ENCODE measurements at places on chromosomes 7 and 10. TPM values are rescaled to one million over a fixed set of nuclear protein-coding genes. Genes with fewer than 3 reads are reported as not detected.

DNA sequence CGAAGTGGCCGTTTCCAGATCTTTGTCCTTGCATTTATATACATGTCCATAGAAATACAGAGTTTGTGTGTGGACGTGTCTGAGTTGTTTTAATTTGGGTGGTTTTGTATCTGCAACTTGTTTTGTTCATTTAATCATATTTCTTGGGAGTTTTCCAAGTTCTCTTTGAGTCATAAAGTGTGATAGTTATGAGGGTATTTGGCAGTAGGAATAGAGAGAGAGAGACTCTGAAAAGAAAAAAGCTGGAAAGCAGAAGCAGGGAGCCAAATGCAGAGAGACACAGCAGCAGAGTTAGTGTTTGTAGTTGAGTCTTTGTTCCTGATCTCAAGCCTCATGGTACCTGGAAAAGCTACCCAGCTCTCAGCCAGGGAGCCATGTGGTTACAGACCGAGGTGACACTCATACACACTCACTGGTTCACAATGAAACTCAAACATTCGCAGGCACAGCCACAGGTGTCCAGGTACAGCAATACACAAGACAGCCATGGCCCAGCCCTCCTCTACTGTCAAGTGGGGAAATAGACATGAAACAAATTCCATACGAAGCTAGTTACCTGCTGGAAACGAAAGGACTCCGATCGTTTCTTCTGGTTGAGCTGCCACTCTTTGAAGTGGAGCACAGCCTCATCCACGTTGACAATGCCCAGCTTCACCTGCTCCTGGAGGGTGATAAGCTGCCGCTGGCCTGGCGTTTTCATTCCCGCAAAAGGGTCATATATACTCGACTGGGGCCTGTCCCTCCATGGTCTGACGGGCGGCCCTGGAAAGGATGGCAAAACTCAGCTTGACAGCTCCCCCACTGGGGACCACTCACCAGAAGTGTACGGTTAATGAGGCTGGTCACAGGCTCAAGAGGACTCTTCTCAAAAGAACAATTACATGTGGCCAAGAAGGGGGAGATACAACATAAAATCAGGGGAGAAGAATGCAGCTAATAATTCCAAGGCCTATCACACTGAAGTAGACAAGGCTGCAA lies 33.3 kb upstream of the TM9SF3 start:
- no peak for DNase-seq

DNA sequence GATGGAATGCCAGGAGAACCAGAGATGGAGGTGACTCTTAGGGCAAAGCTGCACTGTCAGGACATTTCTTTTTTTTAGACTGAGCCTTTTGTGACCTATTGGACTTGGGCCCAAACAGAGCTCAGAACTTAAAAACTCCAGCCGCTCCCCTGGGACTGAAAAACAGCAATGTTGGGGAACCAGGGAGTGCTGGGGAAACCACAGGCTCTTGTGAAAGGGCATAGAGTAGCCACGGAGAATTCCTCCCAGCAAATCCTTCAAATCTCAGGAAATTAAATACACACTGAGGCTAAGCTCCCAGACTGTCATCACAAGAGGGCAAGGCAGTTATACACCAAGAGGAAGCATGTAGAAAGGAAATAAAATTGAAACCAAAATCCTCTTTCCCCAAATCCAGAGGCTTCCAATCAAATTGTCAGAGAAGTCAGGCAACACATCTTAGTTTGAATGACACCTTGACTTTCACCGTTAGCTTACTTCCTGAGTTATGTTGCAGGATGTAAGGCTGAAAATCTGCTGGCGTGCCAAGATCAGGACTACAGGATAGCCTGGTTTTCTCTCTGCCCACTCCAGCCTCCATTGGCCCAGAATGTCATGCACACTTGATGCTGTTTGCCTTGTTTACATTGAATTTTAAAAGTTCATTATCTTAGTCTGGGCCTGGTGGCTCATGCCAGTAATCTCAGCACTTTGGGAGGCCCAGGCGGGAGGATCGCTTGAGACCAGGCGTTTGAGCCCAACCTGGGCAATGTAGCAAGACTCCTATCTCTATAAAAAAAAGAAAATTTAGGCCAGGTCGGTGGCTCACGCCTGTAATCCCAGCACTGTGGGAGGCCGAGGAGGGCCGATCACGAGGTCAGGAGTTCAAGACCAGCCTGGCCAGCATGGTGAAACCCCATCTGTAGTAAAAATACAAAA lies 2.6 kb upstream of the RFC2 start:
- DNase-seq: no peak

DNA sequence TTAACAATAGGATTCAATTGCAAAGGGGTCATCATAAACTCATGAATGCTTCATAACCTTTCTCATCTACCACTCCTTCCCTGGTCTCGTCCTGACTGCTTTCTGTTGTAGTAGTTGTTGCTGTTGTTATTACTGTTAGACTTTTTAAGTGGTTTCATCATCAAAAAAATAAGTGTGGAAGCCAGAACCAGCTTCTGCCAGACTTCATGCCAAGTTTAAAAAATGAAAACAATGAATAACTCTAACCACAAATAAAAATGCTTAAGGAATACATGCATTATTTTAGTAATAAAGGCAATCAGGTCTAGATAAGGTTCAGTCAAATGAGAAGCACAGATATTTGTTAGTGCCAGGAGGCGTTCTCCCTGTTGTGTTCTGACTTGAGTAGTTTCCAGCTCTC lies 85.4 kb downstream of the PCLO start:
- DNase-seq: no peak

Gene FEZF1
- not detected for polyA plus RNA-seq

DNA sequence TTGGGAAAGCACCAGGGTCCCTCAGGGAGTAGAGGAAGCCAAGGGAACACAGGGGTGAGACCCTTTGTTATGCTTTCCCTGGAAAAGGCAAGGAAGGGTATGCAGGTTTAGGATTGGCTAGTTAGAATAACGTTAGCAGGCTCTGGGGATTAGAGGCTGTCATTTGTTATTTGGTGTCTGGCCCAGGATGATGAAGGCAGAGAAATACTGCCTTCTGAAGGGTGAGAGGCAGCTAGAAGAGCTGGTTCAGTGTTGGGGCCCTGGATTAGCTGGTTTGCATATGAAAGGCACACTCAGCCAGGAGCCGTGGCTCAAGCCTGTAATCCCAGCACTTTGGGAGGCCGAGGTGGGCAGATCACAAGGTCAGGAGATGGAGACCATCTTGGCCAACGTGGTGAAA lies 3.0 kb upstream of the PILRA start:
- no peak for DNase-seq

Gene LRMDA
- 17.1 TPM for polyA plus RNA-seq

DNA sequence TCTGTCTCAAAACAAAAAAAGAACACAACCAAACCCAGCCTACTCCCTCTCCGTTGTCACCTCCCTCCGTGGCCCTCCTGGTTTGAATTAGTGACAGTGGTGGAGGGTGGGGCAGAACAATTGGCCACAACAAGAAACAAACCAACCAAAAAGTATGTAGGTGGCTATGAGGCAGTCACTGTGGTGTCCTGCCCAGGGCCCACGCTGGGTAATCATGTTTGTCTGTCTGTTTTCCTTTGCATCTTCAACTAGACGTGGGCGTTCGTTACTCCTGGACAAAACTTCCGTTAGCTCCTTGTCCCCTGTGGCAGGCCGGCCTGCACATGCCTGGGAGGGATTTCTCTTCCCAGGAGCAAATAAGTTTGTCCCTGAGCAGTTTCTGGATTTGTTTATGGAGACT lies 78.4 kb downstream of the XRCC2 start:
- DNase-seq: no peak

GRCh38 chr10:4678023-4678950 lies 147.7 kb upstream of the AKR1E2 start:
- DNase-seq: no peak

Gene SPDYE6
- 2.4 TPM for polyA plus RNA-seq

DNA sequence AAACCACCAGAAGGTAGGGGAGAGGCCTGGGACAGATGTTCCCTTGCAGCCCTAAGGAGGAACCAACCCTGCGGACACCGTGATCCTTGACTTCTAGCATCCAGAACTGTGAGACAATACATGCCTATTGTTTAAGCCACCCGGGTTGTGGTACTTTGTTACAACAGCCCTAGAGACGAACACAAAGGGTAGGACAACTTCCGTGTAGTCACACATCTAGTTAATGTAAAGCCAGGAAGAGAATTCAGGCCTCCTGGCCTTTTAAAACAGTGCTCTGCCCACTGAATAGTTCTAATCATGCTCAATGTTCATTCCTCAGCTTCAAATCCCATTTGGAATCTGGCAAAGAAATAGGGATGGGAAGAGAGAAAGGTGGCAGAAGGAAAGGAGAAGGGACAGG lies 240.2 kb upstream of the KMT2E start:
- DNase-seq: no peak

GRCh38 chr7:125529249-125529648 lies 599.6 kb upstream of the POT1 start:
- DNase-seq: no peak

GRCh38 chr7:100668069-100668449 lies 5.5 kb upstream of the GNB2 start:
- no peak for DNase-seq

DNA sequence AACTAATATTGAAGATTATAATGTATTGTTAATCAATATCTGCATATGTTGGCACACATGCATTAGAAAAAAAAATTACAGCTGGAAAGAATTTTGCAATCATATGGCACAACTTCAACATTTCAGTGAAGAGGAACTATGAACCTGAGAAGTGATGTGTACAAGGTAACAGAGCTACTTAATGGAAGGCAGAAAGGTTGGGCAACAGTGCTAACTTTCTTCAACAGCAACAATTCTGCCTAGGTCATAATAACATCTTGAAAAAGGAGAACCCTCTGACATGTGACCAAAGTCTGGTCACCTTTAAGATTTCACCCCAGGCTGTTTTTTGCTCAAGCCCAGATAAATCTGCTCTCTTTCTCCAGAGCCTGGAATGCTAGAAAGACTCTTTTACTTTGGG lies 47.9 kb upstream of the SKAP2 start:
- DNase-seq: no peak

Gene ACTR3C
- polyA plus RNA-seq: 9.2 TPM

- DNase-seq: no peak
Observed at GRCh38 chr10:45454859-45455258, 80.8 kb downstream of the ALOX5 start.

DNA sequence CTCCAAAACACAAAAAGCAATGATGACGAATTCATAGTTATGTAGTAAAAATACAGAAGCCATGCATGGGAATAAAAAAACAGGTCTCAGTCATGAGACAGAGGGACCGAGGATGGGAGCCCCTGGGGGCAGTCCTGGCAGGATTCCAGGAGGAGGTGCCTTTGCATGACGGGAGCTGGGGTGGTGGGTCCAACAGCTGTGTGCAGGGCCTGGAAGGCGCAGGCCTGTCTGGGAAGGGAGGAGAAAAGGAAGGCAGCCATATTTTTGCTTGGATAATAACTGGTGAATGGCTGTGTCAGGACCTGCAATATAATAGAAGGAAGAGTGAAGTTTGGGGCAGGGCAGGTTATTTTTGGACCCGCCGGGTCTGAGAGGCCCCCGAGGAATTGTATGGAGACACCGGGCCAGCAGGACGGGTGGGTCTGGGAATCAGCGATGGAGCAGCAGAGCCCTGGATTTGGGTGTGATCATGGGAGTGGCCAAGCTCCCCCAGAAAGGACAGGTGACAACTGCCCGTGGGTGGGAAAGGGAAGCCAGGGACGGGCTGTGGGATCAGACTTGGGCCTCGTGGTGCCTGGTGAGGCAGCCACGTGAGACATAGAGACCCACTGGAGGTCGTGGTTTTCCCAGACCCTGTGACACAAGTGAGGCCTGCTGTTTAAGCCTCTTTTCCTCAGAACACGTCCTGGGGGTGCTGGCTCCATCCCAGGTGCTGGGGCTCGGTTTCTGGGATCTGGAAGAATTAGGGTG lies 2.9 kb upstream of the JAKMIP3 start:
- no peak for DNase-seq

Gene TLL2
- polyA plus RNA-seq: 0.40 TPM

GRCh38 chr10:114071178-114071577 lies 27.5 kb downstream of the ADRB1 start:
- DNase-seq: no peak

GRCh38 chr7:11133436-11133959 lies 159.8 kb downstream of the PHF14 start:
- DNase-seq: no peak

- DNase-seq: no peak
Observed at GRCh38 chr10:69335063-69335587, 56.8 kb downstream of the HK1 start.

- DNase-seq: no peak
Observed at GRCh38 chr10:69419096-69419743, 2.5 kb upstream of the TACR2 start.

- no peak for DNase-seq
Observed at GRCh38 chr7:126213876-126214275, 1038.9 kb downstream of the GRM8 start.

Gene ARHGEF5
- 38.1 TPM for polyA plus RNA-seq

Gene POLR2J2
- 1.2 TPM for polyA plus RNA-seq

- DNase-seq: no peak
Observed at GRCh38 chr10:62681211-62681940, 123.1 kb upstream of the ADO start.

- no peak for DNase-seq
Observed at GRCh38 chr10:6065406-6065805, 3.2 kb upstream of the IL2RA start.

Gene GPNMB
- polyA plus RNA-seq: 21.8 TPM

DNA sequence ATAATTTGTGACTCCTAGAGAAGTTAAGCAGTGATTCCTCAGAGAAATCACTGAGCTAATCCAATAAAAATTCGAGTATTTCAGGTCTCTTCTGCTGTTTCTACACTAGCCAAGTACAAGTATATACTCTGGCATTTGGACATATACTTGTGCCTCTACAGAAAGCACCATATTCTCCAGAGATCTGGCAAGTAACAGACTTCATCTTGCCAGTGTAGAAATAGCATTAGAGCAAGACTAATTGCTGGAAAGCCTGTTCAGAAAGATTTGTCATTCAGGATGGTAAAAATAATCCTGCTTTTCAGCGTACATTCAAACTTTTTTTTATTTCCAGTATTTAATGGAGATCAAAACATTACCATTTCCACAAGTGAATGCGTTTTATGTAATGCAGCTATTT lies 410.8 kb upstream of the ETV1 start:
- DNase-seq: no peak

DNA sequence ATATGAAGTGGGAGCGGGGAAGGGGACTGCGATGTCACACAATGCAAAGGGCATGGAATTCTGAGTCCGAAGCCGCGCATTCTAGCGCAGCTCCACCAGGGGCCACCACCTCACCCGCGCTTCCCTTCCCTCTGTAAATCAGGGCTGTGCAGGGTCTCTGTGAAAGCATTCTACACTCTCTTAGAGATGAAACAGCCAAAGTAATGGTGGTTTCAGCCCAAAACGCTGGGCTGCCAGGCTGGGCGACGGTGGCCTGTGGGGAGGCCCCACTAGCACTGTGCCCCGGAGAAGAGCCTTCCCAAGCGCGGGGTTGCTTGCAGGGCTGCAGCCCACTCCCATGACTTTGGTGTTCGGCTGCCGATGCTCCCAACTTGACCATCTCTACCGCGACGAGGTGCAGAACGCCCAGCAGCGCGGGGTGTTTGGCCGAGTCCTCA lies 11.4 kb downstream of the ATG9B start:
- DNase-seq: no peak

GRCh38 chr10:33211106-33211878 lies 123.2 kb downstream of the NRP1 start:
- DNase-seq: no peak

GRCh38 chr7:115552766-115553165 lies 477.8 kb downstream of the TFEC start:
- DNase-seq: no peak

Measured in left renal pelvis (tissue), 4 donors.